ENCODE measurements at places on chromosomes 4 and X.

GRCh38 chr4:76589402-76589801 lies 154.4 kb downstream of the SHROOM3 start:
- DNase-seq = peak; percentile 57

- peak; percentile 1 for DNase-seq
Measured at GRCh38 chr4:91198951-91199350, 1071.8 kb downstream of the CCSER1 start.

GRCh38 chr4:48694824-48695223 lies 85.3 kb downstream of the FRYL start:
- no peak for DNase-seq

DNA sequence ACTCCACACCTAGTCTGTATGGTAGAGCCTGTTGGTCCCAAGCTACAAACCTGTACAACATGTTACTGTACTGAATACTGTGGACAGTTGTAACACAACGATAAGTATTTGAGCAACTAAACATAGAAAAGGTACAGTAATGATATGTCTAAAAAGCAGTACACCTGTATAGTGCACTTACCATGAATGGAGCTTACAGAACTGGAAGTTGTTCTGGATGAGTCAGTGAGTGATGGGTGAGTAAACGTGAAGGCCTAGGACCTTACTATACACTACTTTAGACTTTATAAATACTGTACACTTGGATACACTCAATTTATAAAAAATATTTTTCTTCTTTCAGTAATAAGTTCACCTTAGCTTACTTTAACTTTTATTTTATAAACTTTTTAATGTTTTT lies 104.0 kb downstream of the TMA16 start:
- no peak for DNase-seq

GRCh38 chr4:72969976-72970375 lies 99.5 kb downstream of the COX18 start:
- DNase-seq = peak; percentile 48

GRCh38 chr4:16227462-16227868 lies 1.2 kb upstream of the TAPT1 start:
- peak; percentile 29 for DNase-seq

DNA sequence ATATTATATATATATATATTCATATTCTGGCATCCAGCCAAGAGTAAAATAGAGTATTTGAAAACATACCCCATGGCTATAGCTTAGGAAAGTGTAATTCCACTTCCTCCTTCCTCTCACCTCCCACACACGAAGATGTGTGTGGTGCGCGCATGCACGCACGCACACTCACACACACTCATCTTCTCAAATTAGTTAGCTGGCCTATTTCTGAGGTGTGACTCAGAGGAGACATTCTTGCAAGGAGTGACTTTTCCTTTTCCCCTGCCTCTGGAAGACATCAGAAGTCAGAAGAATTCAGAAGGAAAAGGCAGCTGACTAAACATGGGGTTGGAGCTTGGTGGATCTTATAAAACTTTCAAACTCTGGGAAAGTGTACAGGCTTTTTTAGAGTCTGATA lies 8.8 kb downstream of the ENPEP start:
- peak; percentile 65 for DNase-seq

DNA sequence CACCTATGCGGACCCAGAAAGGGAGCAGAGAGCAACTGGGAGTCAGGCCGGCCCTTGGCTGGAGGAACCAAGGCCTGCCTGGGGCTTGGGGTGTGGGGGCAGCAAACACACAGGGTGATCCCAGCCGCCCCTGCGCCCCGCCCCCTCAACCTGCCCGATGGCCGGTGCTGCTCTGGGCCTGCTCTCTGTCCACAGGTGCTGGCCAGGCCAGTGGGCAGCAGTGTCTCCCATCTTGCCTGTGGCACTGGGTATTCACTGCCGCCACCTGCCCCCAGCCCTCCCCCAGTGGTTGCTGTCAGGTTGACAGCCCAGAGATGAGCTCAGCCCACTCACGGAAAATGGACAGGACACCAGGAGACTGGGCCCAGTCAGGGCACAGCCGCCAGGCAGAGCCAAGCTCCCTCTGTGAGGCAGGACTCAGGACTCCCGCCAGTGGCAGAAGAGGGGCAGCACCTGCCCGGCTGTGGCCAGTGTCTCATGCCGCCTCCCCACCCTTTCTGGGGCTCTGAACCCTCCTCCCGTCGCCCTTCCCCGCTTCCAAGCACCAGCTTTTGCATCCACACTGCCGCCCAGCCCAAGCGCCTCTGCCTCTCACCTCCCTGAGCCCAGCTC lies 4.7 kb downstream of the NKX1-1 start:
- DNase-seq = no peak

DNA sequence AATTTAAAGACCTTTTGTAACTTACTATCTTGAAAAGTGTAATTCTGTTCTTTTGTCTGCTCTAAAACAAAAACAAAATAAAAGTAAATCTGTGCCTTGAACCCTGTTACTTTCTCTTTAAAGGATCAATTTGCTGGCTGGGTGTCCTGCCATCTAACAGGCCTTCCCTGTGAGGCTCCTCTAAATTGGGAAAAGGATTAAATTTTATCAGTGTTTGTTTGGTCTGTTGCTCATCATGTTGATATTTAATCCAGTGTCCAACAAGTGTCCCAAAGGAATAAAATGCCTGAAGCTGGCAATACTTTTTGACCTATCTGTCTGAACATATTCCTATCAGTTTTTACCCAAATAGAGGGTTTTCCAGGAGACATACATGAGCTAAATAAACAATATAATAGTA lies 688.7 kb downstream of the IL1RAPL1 start:
- DNase-seq = no peak

DNA sequence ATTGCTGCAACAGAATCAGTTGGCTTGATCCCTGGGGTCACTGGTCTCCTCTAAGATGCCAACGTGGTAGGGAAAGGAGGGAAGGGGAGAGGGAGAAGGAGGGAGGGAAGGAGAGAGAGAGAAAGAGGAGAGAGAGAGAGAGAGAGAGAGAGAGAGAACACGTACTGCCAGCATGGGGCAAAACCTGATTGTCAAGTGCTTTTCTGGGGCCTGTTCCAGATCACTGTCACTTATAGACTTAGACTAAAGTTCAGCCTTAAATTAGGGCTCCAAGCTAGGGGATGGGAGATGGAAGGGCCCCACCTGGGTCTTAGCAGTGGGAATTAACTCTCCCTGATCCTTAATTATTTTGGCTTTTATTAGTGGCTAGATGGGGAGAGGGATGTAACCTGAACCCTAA lies 12.9 kb downstream of the SHROOM4 start:
- DNase-seq = no peak

DNA sequence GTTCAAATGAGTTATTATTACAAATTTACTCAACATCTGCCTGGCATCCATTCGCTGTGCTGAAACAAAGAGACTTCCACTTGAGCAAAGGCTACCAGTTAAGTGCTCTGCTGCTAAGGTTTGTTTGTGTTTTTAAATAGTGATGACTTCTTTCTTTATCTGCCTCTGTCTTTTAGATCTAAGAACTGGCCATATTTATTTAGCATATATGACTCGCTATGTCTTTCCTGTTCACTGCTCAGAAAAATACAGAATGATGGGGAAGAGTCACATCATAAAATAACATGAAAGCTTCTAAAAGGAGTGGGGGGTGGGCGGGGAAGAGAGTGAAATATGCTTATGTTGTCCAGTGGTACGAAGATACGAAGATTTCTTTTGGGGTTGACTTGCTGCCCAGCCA lies 322.2 kb downstream of the GPAT3 start:
- DNase-seq = no peak

DNA sequence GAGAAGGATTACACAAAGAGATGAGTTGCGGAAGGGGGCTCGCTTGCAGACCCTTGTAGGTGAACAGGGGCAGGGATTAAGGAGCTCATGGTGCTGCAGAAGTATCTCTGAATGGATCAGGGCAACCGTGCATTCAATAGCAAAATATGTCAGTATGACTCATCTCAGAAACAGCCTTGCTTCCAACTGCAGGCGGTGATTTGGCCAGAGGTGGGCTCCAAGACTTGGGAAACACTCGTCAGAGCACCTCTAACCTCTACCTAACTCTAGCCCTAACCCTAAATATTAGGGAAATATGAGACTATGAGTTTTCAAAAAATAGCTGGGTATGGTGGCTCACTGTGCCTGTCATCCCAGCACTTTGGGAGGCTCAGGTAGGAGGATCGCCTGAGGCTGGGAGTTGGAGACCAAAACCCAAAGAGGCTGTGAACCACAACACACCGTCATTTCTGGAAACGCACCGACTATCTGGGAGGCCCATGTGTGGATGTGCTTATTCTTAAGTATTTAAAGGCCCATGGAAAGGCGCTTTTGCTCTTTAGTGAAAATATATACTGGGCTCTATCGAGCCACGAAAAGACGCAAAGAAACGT lies 102.6 kb downstream of the DHRSX start:
- DNase-seq = peak; percentile 18

- DNase-seq = no peak
Measured at GRCh38 chr4:88897180-88897579, 159.8 kb downstream of the FAM13A start.

DNA sequence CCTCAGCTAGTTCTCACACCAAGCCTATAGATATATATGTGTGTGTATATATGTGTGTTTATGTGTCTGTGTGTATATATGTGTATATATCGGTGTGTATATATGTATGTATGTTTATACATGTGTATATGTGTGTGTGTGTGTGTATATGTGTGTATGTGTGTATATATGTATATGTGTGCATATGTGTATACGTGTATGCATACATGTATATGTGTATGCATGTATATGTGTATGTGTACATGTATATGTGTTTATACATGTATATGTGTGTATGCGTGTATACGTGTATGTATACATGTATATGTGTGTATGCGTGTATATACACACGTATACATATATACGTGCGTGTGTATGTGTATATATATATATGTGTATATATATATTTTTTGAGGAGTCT lies 18.3 kb downstream of the GTPBP6 start:
- no peak for DNase-seq

GRCh38 chr4:36824682-36825081 lies 419.9 kb upstream of the NWD2 start:
- no peak for DNase-seq

GRCh38 chr4:16075061-16075460 lies 8.8 kb downstream of the PROM1 start:
- DNase-seq = no peak

- no peak for DNase-seq
Measured at GRCh38 chrX:135544338-135544948, 24.0 kb downstream of the INTS6L start.

DNA sequence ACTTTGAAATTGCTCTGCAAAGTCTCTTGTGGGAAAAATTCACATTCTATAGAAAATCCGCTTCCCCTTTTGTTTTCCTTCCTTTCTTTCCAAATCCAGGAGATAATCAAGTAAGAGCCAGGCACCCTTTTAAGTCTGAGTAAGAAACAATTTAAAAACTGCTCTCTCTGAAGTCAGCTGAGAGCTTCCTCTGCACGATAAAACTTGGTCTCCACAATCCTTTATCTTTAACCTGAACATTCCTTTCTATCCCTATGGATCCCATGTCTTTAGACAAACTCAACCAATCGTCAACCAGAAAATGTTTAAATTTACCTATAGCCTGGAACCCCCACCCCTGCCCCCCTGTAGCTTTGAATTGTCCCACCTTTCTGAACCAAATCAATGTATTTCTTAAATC lies 1723.6 kb upstream of the AGA start:
- no peak for DNase-seq

DNA sequence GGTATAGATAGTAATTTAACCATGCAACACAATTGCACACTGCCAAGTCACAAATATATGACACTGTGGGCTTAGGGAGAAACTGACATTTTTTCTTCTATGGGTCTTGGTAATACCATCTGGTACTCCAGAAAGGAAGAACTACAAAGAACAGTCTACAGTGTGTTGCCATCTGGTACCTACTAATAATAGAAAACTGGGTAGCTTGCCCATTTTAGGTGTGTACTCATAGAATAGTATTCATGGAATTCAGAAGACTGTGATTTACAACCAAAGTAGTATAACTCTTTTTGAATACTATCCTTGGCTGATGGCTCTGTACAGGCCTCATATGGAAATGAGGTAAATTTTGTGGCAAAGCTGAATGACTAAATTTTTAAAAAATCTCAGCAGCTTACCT lies 132.6 kb upstream of the RPS6KA6 start:
- peak; percentile 3 for DNase-seq

All from fibroblast of gingiva (primary cell).